ENCODE measurements at places on chromosomes 16 and 17.

DNA sequence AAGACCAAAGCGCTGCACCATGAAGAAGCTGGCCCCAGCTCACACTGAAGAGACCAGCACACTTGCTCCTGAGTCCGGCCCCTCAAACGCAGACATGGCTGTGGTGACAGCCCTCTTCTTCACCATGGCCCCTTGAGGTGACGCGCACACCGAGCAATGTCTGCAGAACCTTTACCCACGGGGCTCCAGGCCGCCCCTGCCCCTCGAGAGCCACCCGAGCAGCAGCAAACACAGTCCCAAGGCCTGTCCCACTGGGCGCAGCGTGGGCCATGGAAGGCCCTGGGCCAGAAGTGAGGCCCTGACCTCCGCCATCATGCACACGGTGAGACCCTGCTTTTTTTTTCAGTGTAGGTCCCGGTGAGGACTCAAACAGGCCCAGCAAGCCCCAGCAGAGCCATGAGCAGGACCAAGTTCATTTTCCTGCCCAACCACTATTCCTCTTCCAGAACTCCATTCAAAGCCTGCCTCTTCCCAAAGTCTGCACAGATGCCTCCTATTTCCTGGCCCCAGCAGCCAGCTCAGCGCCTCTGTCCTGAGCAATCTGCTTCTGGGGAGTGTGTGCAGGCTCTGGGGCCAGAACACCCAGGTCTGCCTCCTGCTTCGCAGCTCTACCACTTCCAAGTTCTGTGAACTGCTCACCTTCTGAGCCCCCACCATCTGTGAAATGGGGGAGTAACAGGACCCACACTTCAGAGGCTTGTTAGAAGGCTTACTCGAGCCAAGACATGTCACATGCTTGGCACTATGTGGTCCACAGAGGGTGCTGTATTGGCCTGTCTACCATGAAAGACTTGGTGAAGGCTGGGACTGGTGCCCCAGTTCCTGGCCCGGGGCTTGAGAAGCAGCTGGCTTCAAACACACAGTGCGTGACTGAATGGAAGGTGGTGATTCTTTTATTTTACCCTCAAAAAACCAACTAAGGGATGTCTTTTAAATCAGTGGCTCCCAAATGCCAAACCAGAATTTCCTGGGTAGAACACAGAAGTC lies 35.7 kb upstream of the GSG1L start:
- no peak for DNase-seq

- DNase-seq = no peak
Observed at GRCh38 chr16:468068-468821, 42.8 kb downstream of the RAB11FIP3 start.

GRCh38 chr16:31427441-31428278 lies 500 bp downstream of the COX6A2 start:
- no peak for DNase-seq

- no peak for DNase-seq
Observed at GRCh38 chr16:54325616-54326265, 39.2 kb upstream of the IRX3 start.

DNA sequence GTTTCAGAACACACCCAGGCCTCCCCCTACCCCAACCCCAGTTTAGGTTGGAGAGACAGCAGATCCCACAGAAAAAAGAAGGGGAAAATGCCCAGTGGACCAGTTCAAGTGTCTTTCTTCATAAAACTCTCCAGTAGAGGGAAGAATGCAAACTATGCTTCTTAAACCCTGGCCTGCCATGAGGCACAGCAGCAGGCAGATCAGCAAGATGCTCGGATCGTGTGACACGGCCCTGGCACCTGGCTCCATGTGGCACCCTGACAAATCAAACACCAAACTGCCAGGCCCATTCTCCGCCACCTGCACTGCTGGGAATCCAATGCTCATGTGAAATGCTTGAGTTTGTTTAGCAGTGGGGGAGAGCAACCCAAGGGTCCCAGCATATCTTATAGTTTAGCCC lies 166.8 kb downstream of the SOX9 start:
- no peak for DNase-seq

DNA sequence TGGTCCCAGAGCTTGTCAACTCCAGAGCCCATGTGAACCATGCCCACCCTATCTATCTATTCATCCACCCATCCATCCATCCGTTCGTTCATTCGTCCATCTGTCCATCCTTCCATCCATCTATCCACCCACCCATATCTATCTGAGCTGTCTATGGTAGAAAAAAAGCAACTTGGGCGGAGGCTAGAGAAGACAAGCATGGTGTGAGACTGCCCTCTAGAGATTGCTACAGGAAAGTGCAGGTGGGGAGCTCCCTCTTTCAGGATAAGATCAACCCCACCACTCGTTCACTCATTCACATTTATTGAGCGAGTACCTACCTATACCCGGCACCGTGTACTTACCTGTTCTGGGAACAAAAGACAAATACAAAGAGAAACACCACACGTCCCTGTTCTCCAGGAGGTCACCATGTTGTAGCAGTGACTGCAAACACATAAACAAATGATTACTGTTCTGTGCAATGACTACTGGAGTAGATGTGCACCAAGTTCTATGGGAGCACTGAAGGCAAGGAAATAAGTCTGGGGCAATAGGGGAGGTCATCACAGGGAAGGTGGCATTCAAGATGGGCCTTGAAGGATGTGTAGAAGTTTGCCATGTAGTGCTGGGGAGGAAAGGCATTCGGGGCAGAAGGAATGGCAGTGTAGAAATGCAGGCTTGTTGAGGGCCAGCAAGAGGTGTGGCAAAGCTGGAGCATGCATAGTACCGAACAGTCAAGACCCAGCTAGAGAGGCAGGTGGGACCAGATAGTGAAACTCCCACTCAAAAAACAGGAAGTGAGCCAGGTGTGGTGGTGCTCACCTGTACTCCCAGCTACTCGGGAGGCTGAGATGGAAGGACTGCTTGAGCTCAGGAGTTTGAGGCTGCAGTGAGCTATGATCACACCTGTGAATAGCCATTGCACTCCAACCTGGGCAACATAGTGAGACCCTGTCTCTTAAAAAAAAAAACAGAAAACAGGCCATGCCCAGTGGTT lies 13.4 kb upstream of the ATP5MC1 start:
- DNase-seq = peak; percentile 61

GRCh38 chr16:89090182-89090630 lies 3.4 kb upstream of the ACSF3 start:
- DNase-seq = no peak

DNA sequence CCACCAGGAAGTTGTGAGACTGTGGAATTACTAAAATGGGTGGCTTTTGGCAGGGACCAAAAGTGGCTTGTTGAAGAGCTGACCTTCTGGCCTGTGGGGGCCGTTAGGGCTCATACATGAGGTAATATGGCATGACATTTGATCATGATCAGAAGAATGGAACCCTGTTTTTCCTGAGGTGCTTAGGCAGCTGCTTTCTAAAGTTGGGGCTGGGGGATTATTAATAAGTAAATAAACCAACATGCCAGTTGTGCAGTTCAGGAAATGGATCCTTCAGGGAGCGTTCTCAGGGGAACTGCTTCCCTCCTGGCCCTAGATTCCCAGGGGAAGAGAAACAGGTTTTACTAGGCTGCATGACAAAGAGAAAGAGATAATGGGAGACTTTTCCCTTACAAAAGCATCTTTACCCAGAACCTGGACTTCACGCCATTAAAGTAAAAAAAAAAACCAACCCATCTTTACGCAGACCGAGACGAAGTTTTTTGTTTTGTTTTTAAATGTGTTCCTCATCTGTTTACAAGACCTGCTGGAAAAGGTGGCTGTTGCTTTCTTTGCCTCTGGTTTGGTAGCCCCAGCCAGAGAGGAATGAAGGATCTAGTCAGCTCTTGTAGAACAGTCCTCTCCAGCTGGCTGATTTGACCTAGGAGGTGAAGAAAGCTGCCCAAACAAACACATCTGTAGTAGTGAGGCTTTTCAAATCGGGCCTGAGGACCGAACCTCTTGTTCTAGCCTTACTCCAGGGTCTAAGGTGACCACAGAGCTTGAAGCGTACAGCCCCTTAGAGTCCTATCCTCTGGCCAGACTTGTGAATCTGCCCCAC lies 22.7 kb downstream of the YPEL2 start:
- no peak for DNase-seq

GRCh38 chr17:39937447-39937846 lies 9.9 kb downstream of the LRRC3C start:
- no peak for DNase-seq

GRCh38 chr16:728131-728889 lies 1.4 kb downstream of the HAGHL start:
- DNase-seq = no peak

DNA sequence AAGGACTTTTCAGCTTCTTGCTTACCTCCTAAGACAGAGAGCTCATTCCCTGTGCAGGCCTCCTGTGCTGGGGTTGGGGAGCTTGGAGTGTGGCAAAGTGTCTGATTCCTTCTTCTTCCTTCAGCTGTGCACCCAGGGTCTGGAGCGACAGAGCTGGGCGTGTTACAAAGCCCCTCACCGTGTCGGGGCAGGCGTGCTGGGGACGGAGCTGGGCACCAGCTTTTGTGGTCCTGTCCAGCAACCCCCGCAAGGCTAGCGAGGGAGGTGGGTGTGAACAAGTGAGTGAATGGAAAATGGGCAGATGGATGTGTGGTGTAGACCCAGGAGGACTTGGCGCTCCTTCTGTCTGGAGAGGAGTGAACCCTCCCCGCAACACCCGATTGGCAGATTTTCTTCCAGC lies 23.7 kb downstream of the SOX8 start:
- DNase-seq = no peak

- no peak for DNase-seq
Observed at GRCh38 chr17:57623620-57624019, 121.5 kb downstream of the CCDC182 start.

DNA sequence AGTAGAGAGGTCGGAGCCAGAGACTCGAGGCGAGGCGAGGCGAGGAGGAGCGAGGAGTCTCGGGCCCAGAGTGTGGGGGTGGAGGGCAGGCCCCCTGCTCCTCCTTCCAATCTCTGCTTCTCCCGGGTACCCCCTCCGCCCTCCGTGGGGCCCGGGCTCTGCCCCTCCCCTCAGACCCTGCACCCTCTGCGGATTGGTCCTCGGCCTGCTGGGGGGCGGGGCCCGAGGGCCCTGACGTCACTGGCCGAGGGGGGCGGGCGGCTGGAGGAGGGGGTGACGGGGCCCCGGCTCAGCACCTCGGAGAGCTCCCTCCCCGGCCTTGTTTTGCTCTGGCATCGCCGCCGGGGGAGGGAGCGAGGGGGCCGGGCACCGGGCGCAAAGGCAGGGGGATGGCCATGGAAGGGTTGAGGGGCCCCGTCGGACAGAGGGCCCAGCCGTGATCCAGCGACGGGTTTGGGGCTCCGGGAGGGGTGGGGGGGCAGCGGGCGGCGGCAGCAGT lies at the start of gene RUNDC3A:
Gene RUNDC3A, plus strand, starts transcription at position 282 of the 499 bp plus-strand sequence. CDS start 232 bp downstream, outside the sequence.
- no peak for DNase-seq

DNA sequence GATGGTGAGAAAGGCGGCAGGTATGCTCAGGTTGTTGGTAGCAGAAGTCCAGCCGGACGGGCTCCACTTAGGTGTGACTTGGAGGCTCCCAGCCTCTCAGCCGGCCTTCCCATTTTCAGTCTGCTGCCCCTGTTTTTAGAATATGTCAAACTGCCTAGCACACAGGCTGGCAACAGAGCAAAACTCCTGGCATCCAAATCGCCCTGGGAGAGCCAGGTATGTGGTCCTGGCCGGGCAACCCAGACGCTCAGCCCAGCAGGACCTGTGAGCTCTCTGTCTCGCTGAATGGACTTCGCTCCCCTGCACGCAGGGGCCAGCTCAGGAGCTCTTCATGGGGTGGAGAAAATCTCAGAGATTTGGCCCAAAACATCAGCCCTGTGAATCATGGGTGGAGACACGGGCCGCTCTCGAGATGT lies 147.9 kb upstream of the CHMP6 start:
- no peak for DNase-seq

- no peak for DNase-seq
Observed at GRCh38 chr17:42702446-42702845, 20.1 kb downstream of the CNTNAP1 start.

- DNase-seq = no peak
Observed at GRCh38 chr17:68605914-68606313, 4.7 kb upstream of the FAM20A start.

- DNase-seq = no peak
Observed at GRCh38 chr17:79612468-79613194, 1.8 kb upstream of the RBFOX3 start.

GRCh38 chr17:15440347-15440746 lies 27.1 kb downstream of the CDRT4 start:
- no peak for DNase-seq

DNA sequence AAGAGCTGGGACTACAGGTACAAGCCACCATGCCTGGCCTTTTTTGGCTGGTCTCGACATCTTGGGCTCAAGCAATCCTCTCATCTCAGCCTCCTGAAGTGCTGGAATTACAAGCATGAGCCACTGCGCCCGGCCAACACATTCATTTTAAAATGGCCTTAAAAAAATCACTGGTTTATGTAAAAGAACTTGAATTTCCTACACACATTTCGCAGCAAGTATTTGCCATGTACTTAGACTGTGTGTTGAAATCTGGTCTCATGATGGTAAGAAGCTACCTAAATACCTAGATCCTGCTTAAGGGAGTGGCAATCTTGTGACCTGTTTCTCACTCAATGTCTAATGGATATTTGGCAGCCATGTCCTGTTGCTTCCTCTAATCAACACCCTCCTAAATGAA lies 8.5 kb upstream of the CYTH1 start:
- DNase-seq = no peak

DNA sequence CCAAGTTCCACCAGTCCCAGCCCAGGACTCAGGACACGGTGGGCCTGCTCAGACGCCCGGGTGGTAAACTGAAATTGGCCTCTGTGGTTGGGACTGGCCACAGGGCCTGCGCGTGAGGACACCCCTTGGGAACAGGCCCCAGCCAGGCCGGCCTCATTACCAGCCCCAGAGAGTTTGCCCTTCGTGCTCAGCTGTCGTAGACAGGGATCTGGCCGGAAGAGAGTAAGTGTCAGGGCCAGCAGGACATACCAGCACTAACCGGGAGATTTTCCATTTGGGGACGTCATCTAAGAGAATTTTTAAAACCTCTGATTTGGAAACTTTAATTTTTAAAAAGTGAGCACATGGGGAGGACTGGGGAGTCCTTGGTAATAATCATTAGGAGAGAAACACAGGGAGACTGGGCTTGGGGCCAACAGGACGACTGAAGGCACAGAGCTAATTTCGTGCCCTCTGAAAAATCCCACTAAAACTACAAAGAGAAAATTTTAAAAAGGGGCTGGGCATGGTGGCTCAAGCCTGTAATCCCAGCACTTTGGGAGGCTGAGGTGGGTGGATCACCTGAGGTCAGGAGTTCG lies 2.4 kb upstream of the RBFOX3 start:
- no peak for DNase-seq

Data from SK-N-MC (cell line).